ENCODE measurements at places on chromosomes 12 and 14.

DNA sequence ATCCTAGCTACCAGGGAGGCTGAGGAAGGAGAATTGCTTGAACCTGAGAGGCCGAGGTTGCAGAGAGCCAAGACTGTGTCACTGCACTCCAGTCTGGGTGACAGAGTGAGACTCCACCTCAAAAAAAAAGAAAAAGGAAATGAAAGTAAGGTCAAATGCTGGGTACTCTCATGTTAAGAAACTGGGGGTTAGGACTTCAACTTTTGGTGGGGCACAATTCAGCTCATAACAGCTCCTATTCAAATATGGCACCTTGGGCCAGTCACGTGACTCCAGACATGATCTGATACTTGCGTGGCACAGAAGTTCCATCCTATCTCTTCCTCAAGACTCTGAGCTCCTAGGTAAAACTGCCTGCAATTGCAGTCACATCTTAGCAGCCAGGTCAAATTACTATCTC is 142.7 kb downstream of the EGLN3 start:
- no peak for DNase-seq

GRCh38 chr12:74033531-74033930 is 504.1 kb upstream of the ATXN7L3B start:
- DNase-seq = no peak

- DNase-seq = no peak
Observed at GRCh38 chr12:31456562-31456961, 130.6 kb upstream of the SINHCAF start.

GRCh38 chr12:114820796-114821195 is 136.8 kb upstream of the TBX3 start:
- DNase-seq = no peak

DNA sequence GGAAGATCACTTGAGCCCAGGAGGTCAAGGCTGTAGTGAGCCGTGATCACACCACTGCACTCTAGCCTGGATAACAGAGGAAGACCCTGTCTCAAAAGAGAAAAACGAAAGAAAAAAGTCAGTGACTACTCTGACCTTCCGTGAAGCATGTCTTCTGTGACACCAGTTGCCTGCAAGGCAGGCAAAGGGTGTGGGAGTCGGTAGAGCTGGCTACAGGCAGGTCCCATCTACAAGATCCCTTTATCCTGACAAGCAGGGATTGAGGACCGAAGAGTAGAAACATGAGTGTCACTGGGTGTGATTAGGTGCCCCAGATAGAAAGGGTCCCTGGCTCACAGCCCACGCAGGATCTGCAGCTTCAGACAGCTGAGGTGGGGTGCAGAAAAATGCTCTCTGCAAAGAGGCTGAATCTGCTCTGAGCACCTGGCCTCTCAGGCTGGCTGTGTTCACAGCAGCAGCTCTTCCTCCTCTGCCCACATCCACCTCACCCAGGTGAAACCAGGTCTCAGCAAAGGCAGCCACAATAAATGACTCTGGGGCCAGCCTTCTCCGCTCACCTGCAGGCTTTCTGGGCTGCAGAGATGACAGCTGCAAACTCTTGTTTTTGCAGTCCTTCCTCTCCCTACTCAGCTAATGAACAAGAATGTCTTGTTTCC is 28.6 kb upstream of the HSP90B1 start:
- DNase-seq = no peak

DNA sequence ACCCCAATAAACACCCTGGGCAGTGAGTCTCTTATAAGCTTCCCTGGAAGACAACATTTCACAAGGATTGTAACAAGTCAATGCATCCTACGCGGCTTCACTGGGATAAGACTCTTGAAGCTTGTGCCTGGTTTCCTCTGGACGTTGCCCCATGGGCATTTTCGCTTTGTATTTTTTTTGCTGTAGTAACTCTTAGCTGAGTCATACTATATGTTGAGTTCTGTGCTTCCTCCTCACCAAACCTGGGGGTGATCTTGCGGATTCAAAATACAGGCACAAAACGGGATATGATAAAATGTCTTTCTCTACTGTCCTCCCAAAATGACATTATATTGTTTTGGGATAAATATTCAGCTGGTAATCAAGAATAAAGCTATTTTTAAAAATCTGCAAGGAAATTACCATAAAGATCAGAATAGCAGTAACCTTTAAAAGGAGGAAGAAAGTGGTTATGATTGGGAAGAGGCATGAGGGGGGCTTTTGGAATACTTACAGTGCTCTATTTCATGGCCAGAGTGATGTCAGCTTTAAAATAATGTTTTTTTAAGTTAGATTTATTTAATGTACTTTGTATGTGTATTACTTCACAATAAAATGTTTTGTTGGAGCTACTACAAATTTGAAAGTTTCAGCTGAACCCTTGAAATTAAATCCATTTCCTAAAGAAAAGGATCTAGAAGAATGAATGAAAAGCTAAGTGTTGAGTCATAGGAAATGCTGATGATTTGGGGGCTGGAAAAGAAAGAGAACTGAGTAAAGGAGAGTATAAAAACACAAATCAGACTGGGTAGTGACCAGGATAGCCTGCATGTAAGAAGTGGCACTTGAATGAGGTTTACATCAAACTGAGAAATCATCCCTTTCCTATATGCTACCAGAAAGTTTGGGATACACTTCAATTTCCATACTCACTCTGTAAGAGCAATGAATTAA is 14.7 kb downstream of the BTBD7 start:
- peak; percentile 55 for DNase-seq
